ENCODE measurements at places on chromosomes 3 and 15.

- no peak for DNase-seq
Measured at GRCh38 chr15:100689131-100689899, 86.9 kb downstream of the ASB7 start.

DNA sequence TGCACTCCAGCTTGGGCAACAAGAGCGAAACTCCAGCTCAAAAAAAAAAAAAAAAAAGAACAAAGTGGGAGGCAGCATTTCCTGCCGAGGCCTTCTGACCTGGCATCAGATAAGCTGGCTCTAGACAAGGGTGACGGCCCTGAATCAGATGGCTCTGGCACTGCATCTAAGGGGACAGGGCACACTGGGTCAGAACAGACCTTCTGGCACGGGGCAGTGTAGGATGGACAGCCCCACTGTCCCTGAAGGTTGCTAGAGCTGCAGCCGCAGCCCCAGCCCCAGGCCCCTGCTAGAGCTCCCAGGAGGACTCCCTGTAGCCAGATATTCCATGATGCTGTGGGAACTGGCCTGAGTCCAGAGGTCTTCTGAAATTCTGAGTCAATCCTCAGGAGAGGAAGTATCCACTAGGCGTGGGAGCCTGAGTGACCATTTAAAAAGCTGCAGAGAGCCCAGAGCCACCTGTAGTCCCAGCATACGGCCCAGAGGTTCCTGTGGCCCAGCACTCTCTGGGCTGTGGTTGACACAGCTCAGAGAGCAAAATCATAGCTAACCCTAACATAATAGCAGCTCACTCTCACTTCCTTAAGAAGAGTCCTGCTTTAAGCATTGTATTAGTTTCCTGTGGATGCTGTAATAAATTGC is 69.2 kb upstream of the MFGE8 start:
- DNase-seq: no peak

GRCh38 chr3:108509263-108509662 is 1.1 kb downstream of the MYH15 start:
- DNase-seq: no peak

DNA sequence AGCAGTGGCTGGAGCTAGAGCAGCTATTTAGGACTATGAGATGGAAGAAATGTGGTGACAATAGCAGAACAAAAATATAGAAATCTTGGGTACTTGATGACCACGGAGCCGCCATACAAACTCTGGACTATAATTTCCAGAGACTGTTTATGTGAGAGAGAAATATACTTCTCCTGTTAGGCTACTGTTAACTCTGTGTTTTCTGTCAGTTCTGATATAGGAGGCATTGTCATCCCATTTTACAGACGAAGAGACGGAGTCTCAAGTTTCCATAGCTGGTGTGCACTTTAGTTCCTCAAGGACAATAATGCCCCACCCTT is 22.8 kb upstream of the RFTN1 start:
- no peak for DNase-seq

- no peak for DNase-seq
Measured at GRCh38 chr15:85394554-85395333, 14.3 kb downstream of the AKAP13 start.

- DNase-seq: no peak
Measured at GRCh38 chr3:43077261-43077660, 28.6 kb downstream of the POMGNT2 start.

GRCh38 chr3:102179326-102180177 is 255.3 kb upstream of the ZPLD1 start:
- DNase-seq: no peak

DNA sequence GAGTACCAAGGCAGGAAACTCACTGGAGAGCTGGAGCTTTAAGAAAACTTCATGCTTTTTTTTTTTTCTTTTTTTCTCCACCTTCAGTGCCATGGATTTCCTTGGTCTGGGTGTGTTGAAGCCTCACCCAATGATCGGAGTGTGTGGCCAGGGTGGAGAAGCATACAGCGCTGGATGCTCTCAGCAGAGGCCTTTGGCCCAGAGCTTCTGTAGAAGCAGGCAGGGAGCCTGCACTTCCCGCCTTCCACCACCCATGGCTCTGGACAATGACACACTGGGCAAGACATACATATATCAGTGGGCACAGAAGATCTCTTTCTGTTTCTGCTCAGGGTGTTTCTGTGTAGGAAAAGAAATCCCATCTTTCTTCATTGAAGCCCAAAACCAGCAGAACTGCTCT is 55.8 kb upstream of the ACAD9 start:
- DNase-seq: no peak
